ENCODE measurements at places on chromosomes 3 and 15.

- DNase-seq, result no peak
Measured at GRCh38 chr3:63064209-63064755, 189.1 kb upstream of the CADPS start.

DNA sequence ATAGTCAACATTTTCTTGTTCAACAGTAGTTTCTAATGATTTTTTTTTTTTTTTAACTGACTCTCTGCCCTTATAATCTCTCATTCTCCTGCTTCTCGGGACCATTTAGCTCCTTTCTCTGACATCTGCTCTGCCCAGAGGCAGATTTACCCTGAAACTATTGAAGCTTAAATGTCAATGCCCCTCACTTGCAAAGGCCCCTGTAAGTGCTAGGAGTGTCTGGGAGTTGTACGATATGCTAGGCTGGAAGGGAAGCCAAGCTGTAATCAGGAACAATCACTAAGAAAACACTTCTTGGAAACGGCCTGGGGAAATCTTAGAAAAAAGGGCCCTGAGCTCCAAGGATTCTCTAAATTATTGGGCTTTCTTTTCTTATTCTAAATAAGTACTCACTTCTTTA is 5.8 kb upstream of the PLOD2 start:
- DNase-seq, result no peak

GRCh38 chr3:167777356-167777755 is 41.8 kb downstream of the SERPINI1 start:
- no peak for DNase-seq

GRCh38 chr3:171388527-171388926 is 71.7 kb downstream of the TNIK start:
- no peak for DNase-seq

GRCh38 chr3:35200056-35200455 is 439.3 kb upstream of the ARPP21 start:
- DNase-seq, result no peak

DNA sequence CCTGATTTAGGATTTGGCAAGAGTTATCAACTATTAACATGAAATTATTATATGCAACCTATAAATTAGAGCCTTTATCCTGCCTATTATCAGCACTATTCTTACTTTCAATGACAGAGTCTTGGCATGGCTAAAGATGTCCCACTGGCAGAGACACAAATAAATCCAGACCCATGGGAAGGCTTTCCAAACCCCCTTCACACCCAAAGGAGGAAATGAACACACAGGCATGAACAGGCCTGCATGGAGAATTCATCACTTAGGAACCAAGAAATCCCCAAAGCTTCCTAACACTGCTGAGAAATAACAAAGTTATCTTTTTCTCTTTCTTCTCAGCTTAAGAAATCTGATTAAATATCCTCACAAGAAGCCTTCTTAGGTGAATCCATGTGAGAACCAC is 213.9 kb downstream of the OCA2 start:
- DNase-seq, result no peak

- no peak for DNase-seq
Measured at GRCh38 chr3:144523396-144523795, 551.8 kb downstream of the DIPK2A start.

GRCh38 chr3:57951066-57951882 is 56.9 kb upstream of the FLNB start:
- no peak for DNase-seq

GRCh38 chr3:160808838-160809237 is 52.8 kb downstream of the PPM1L start:
- DNase-seq, result no peak

- no peak for DNase-seq
Measured at GRCh38 chr15:36603987-36604386, 24.6 kb downstream of the CDIN1 start.

DNA sequence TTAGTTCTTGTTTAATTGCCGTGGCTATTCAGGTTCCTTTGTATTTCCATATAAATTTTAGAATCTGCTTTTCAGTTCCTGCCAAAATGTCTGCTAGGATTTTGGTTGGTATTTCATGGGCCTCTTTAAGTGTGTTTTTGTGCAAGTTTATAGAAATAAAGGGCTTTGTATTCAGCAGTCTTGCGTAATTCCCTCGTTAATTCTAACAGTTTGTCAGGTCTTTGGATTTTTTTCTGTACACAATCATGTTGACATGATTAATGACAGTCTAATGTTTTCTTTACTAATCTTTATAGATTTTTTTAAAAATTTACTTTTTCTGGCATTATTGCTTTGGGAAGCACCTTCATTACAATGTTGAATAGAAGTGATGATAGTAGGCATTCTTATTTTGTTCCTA is 120.9 kb downstream of the NEK11 start:
- no peak for DNase-seq

- no peak for DNase-seq
Measured at GRCh38 chr15:70240082-70240481, 142.4 kb upstream of the TLE3 start.

DNA sequence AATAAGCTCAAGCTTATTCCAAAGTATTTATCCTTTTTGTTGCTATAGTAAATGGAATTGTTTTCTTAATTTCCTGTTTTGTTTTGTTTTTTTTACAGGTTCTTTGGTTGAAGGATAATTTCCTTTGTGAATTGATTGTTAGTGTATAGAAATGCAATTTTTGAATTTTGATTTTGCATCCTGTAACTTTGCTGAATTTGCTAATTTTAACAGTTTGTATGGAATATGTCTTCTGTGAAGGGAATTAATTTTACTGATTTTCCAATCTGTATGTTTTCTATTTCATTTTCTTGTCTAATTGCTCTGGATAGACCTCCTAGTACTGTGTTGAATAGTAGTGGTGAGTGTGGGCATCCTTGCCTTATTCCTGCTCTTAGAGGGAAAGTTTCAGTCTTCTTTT is 28.3 kb downstream of the PFN2 start:
- no peak for DNase-seq

- peak; percentile 67 for DNase-seq
Measured at GRCh38 chr15:101008158-101009139, 89.3 kb downstream of the LRRK1 start.

DNA sequence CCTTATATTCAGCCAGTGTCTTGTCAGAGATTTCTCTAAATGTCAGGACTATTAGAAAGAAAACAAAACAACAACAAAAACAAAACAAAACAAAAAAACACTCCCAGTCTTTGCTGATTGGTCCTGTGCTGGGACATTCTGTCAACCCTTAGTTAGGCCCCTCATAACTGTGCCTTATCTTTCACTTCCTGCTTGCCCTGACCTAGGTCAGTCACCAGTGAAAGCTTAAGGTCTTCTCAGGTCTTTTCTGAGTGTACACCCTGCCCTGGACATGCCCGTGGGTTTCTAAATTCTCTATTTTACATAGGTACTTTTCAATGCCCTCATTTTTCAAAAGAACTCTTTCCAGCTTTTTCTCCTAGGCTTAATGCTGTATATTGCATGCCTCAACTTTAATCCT is 454.1 kb downstream of the GRM7 start:
- DNase-seq, result no peak

- DNase-seq, result no peak
Measured at GRCh38 chr15:45102226-45102625, 11.7 kb downstream of the DUOX2 start.

GRCh38 chr3:142450189-142450588 is 2.4 kb upstream of the XRN1 start:
- no peak for DNase-seq

GRCh38 chr3:97689962-97690361 is 74.6 kb upstream of the ARL6 start:
- DNase-seq, result no peak

DNA sequence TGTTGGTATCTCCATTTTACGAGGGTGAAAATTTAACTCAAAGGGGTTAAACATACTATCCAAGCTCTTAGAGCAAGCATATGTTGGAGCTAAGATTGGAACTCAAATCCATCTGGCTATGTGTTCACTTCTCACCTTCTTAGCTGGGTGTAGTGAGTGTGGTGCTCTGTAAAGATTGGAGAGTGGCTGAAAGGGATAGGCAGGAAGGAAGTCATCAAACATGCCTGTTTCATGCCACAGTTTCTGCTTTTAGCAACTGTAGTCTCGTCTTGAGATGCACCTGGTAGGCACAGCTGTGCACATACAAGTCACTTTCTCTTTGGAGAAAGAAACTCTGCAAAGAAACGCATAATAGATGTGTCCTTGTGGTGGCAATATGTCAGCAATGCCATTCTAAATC is 189.1 kb upstream of the MDFIC2 start:
- DNase-seq, result no peak

DNA sequence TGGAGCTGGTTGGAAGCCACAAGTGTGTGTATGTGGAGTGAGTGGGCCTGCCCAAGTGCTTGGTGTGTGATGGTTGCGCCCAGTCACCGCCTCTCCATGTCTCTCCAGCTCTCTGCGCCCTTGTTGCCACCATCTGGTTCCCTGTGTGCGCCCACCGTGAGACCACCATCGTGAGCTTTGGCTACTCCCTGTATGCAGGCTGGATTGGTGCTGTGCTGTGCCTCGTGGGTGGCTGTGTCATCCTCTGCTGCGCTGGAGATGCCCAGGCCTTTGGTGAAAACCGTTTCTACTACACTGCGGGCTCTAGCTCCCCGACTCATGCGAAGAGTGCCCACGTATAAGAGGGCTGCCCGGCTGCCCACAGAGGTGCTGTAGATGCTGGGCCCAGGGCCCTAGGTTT is 13.7 kb downstream of the CLDN11 start:
- DNase-seq, result no peak

DNA sequence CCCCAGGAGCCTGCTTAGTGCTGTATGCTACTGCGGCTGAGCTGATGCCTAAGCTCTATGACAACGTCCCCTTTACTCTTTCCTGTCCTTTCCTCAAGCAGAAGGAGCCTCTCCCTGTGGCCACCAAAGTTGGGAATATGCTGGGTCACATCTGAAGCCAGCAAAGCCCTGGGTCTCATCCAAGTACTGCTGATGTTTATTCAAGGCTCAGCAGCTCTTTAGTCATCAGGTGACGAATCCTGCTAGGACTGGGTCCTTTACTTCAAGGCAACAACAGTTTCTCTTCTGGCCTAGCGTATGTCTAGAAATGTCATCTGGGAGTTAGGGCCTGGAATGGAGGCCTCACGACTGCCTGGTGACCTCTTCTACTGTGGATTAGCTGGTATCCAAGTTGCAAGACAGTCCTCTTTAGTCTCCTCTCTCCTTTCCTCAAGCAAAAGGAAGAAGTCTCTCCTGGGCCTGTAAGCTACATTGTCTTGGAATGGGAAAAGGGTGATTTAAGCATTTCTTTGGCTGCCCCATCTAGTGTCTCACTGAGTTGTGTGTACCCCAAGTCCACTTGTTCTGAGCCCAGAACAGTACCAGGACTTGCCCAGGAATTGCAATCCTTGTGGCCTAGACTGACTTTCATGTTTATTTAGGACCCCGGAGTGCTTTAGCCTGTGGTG is 63.9 kb downstream of the TNFAIP8L3 start:
- DNase-seq, result peak; percentile 63

DNA sequence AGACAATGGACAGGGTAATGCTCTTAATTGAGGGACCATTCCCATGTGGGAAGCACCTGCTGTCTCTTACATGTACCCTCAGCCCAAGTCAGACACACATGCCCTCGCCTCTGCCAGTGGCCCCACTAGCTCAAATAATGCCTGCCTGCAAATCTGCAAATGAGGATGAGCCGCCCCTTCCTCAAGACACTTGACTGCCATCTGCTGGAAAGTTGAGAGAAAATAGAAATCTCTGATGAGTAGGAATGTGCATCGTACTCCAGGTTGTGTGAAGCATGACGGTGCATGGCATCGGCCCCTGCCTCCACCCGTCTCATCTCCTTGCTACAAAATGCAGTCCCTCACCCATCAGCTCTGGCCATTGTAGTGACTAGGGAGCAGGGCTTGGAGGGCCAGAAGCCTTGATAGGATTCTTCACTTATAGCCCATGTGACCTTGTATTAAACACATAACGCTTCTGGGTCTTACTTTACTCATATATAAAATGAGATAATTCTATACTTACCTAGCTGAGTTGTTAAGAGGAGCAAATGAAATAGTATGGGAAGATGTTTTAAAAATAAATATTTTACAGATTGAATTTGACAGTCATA is 6.3 kb upstream of the SCN5A start:
- no peak for DNase-seq

DNA sequence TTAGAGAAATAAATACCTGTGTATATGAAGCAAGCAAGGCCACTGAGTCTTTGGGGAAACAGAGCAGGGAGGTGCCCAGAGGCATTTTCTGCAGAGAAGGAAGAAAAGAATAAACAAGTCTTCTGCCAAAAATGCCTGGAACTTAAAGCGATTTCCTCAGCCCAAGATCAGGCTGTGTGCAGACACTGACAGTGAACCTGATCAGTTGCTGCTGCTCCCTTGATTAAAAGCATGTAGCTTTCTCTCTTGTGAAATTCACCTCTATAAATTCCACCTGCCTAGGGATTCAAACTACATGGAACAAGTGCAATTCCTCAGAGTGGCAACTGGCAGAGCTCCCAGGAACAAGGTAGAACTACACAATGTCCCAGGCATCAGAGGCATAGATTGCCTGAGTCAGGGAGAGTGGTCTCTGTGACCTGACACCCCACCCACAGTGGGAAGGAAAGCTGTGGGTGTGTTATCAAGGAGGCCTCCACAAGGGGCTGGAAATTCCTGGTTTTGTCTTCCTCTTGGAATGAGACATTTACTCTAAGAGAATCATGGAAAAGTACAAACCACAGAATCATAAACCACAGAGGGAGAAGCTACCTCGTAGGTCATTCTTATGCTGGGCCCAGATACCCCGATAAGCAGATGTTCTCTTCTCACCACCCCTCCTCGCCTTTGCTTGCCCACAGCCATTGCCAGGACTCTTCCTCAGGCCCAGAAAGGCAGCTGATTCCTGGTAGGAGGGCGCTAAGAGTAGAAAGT is 1.8 kb upstream of the ZBTB38 start:
- DNase-seq, result no peak

DNA sequence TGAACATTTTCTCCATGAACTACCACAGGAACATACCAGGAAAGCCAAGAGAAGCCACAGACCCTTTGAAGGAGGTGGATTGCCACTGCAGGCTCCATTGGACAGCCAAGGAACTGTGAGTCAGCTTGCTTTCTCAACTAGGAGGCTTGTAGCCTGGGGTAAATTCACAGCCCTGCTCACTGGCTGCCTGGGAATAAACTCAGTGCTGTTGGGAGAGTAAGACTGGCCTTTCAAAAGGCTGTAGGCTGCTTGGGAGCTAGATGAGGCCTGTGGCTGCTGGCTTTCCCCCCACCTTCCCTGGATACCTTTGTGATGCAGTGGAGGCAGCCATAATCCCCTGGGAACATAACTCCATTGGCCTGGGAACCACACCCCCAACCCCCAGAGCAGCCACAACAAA is 223.5 kb upstream of the RBMS3 start:
- DNase-seq, result no peak

DNA sequence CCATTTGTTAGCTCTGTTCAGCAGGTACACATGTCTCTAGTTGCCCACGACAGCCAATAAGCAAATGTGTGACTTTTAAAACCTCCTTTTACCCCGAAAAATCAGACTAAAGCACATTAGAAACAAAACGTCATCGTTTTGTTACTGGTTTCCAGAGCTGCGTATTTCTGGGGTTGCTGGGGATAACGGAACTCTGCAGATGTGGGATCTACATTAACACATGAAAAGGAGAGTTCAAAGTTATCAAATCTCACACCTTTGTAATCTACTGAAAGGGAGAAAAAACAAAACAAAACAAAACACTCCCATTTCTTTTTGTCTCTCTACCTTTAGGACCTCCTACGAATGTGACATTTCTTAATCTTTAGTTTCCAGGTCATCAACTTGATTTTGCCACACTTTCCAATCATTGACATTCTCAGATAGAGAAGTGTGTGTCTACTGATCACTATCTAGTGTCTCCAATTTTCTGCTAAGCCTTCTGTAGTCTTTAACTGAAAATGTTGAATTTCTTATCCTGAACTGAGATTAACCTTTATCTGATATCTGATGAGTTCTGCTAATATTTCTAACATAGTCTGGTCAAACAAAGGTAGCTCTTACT is 93.0 kb upstream of the TSPAN3 start:
- no peak for DNase-seq

- DNase-seq, result peak; percentile 10
Measured at GRCh38 chr15:92158426-92158825, 235.3 kb upstream of the ST8SIA2 start.
